ENCODE measurements at places on chromosomes 3 and 15.

DNA sequence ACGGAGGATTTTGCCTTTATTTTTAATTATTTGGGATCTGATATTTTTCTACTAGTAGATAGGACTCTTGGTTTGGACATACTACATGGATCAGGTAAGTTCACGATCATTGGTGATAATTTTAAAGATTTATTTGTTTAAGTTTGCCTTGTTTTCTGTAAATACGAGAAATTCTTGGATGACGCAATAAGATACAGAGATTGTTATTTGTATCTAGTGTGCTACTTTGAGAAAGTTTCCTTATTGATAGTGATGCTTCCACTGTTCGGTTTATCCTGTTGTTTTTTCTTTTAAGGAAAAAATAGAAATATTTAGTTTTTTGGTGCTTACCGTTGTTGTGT, 577 bp downstream of the CHD2 start:
- no peak for DNase-seq

DNA sequence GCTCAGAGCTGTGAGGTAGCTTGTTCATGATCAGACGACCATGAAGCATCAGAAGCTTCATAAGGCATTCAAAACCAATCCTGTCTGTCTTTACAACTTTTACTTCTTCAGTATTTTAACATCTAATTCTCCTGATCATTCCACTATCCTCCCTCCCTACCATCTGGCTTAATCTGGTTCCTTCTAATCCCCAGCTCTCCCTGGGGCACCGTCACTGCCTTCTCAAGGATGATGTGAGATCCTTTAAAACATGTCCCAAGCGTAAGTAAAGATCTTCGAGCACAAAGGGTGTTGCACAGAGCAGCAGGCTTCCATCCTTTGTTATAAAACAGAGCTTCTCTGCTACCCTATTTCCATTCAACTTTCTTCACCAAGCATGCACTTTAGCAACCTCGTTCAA, 362.7 kb upstream of the ARRDC4 start:
- no peak for DNase-seq

- no peak for DNase-seq
Observed at GRCh38 chr3:182605882-182606611, 187.3 kb upstream of the ATP11B start.

GRCh38 chr3:33447958-33448357, 7.8 kb upstream of the UBP1 start:
- DNase-seq, result no peak

DNA sequence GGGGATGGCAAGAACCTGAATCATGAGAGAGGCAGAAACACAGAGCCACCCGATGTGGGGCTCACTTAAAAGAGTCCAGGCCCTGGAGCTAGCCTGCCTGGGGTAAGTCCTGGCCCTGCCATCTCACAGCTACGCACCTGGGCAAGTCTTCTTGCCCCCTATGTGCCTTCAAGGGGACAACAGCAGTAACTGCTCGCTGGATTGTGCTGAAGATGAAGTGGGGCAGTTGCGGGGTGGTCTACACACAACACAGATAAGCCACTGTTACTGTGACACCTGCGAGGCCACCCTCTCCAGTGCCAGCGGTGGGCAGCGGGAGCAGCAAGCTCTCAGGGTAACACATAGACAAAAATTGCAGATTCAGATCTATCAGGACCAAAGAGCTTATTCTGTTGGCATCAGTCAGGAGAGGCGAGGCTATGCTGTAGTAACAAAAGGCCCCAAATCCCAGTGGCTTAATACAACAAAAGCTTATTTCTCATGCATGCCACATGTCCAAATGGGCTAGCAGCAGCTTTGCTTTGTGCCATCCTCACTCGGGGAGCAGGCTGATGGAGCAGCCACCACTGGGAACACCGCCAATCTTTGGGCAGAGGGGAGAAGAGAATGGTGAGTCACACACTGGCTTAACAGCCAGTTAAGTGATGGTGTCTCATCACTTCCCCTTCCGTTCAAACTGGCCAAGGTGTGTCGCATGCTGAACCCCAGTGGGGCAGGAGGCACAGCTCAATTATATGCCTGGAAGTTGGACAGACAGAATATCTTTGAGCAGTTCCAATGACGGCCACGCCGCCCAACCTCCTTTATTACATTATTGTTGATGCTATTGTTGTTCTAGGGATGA, 78.3 kb downstream of the WNT7A start:
- DNase-seq, result no peak

DNA sequence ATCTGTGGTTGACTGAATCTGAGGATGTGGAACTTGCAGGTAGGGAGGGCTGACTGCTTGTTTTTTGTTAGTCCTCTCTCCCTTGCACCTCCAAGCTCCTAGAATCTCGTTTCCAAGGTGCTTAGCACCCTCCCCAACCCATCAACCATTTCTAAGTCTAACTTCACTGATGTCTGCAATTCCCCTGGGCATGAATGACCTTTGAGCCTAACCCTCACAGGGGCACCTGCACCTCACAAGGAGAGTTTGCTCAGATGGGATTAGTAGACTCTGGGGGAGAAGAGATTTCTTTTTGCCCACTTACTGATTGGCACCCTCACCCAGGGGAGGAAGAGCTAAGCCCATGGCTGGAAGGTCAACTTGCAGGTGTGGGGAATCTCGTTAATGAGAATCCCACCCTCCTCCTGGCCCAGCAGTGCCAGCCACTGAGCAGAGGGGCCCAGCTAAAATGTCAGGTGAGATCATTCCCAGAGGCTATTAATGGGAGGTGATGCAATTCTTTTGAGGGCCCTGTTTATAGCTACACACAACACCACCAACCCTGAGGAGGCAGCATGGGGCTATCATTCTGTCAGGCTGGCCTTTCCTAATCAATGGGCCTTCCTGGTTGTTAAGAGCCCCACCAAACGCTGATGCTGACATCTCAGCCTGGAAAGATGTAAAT, 81.6 kb upstream of the HERC1 start:
- no peak for DNase-seq

GRCh38 chr3:160176923-160177322, 48.3 kb upstream of the C3orf80 start:
- no peak for DNase-seq

Data from AG09319 (cell line).